Mesothelial cell of epicardium (in vitro differentiated cells): ENCODE measurements at places on chromosomes 7 and 10. TPM values are rescaled to one million over a fixed set of nuclear protein-coding genes. Genes with fewer than 3 reads are reported as not detected.

RBP3 gene
- total RNA-seq, result not detected in 3 replicates

ANKRD30A gene
- not detected in 3 replicates for total RNA-seq

MNX1 gene
- total RNA-seq, result not detected in 3 replicates

GDF2 gene
- not detected in 3 replicates for total RNA-seq

GRCh38 chr10:111077785-111078504, 1.1 kb downstream of the ADRA2A start:
- no peak for DNase-seq
- H3K27ac ChIP-seq, result peak overlapping the region; percentile 50
- H3K36me3 ChIP-seq, result no peaks in the 10 kb centered on the region
- peaks cover 16% of the 10 kb centered on the region for H3K4me1 ChIP-seq

DNA sequence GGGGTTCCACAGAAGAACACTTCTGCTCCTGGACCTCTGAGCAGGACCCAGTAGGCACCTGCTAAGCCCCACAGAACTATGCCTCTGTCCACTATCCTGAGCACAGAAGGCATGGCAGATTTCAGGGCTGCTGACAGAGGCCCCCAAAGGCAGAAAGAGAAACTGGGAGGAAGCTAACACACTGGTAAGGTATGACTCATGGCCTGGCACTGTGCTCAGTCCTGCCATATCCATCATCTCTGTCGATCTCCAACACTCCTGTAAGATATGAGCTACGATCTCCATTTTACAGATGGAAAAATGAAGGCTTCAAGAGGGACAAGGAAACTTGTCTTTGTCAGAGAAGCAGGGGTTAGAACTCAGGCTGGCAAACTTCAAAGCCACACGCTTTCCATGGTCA, 62.2 kb downstream of the GRID1 start:
- H3K4me3 ChIP-seq, result no peak overlapping the region
- H3K4me1 ChIP-seq, result no peaks in the 10 kb centered on the region
- H3K36me3 ChIP-seq, result no peaks in the 10 kb centered on the region
- no peak for DNase-seq
- no peak overlapping the region for H3K27ac ChIP-seq

DNA sequence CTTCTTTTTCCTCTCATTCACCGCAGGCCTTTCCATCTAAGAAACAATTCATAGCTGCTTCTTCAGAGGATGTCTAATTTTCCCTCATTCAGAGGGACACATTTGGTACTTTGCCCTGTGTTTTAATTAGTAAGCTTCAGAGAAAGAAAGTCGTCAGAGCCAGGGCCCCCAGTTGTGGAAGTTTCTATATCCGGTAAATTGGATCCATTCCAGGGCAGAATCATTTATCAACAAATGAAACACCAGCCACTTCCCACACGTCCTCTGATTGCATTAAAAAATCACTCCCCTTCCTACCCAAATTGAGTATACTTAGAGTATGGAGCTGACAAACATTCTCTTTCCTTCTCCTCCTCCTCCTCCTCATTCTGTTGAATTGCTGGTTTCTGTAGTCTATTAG, 205.8 kb upstream of the HDAC9 start:
- H3K4me3 ChIP-seq, result no peak overlapping the region
- no peak overlapping the region for H3K27ac ChIP-seq
- no peak for DNase-seq
- no peaks in the 10 kb centered on the region for H3K27me3 ChIP-seq
- no peaks in the 10 kb centered on the region for H3K36me3 ChIP-seq

DNA sequence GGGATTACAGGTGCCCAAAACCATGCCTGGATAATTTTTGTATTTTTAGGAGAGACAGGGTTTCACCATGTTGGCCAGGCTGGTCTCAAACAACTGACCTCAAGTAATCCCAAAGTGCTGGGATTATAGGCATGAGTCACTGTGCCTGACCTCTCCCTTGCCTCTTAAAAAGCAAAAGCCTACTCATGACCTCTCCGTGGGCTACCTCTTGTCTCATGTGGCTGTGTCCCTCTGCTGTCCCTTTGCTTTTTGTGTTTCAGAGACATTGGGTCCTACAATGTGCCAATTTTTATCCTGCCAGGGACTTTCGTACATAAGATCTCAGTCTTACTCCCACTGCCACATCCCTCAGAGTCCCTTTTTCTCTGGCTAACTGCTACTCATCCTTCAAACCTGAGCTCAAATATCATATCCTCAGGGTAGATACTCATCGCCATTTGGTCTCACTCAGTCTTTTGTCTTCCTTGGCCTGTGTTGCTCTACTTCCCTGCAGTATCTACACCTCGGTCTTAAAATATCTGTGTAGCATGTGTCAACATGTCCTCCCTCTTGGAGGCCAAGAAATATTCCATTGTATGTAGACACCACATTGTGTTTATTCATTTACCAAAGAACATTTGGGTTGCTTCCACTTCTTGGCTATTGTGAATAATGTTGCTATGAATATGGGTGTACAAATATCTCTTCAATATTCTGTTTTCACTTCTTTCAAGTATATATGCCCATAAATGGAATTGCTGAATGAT, 465.0 kb upstream of the KLF6 start:
- no peaks in the 10 kb centered on the region for H3K4me1 ChIP-seq
- DNase-seq, result no peak
- no peaks in the 10 kb centered on the region for H3K27me3 ChIP-seq
- no peak overlapping the region for H3K27ac ChIP-seq
- no peak overlapping the region for H3K4me3 ChIP-seq

GRCh38 chr10:13105184-13105583, 5.2 kb downstream of the OPTN start:
- no peaks in the 10 kb centered on the region for H3K27me3 ChIP-seq
- H3K4me1 ChIP-seq, result peaks cover 12% of the 10 kb centered on the region
- H3K4me3 ChIP-seq, result no peak overlapping the region
- no peak for DNase-seq
- peaks cover 5% of the 10 kb centered on the region for H3K36me3 ChIP-seq
- H3K27ac ChIP-seq, result no peak overlapping the region

DNA sequence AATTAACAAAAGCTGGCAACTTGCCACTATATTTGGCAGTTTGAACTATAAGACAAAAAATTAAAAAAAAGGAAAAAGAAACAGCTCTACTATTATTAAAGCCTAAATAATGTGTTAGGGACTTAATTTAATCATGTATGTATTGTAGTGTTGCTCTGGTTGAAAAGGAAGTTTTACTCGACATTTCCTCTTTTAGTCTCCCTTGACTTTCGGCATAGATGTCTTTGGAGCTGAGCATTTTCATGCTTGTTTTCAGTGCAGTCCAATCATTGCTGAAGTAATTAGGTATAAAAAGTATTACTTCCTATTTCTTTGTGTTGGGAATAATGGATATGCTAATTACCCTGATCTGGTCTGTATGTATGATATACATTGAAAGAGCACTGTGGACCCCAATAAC, 216.8 kb upstream of the KLF6 start:
- no peak for DNase-seq
- no peak overlapping the region for H3K4me3 ChIP-seq
- peaks cover 6% of the 10 kb centered on the region for H3K36me3 ChIP-seq

DNA sequence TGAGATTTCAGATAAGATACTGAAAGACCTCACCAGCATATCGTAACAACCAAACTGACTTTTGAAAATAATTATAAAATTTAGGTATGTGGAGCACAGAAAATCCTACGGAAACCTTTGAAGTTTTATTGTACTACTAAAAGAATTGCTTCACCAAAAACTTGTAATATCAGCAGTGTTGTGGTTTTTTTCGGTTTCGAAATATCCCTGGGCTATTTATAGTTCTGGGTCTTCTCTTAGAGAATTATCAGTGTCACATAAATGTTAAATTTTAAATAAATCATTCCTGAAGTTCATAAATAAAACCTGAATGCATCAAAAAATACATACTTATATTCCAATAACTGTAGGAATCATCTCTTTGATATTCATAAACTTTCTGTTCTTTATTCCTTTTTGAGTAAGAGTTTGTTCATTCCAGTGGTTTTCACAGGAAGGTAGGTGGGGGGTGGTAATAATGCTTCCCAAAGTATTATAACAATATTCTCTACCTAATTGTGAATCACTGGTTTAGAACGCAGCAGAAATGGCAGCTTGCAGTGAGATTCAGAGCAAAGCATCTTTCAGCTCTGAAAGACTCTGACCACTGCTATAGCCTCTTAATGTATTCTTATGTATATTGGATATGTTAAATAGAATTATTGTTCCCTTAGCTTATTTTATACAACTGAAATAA, 60.2 kb downstream of the ZNF277 start:
- no peaks in the 10 kb centered on the region for H3K27me3 ChIP-seq
- DNase-seq, result no peak
- peaks cover 37% of the 10 kb centered on the region for H3K4me1 ChIP-seq
- no peak overlapping the region for H3K4me3 ChIP-seq
- no peaks in the 10 kb centered on the region for H3K36me3 ChIP-seq
- no peak overlapping the region for H3K27ac ChIP-seq

DNA sequence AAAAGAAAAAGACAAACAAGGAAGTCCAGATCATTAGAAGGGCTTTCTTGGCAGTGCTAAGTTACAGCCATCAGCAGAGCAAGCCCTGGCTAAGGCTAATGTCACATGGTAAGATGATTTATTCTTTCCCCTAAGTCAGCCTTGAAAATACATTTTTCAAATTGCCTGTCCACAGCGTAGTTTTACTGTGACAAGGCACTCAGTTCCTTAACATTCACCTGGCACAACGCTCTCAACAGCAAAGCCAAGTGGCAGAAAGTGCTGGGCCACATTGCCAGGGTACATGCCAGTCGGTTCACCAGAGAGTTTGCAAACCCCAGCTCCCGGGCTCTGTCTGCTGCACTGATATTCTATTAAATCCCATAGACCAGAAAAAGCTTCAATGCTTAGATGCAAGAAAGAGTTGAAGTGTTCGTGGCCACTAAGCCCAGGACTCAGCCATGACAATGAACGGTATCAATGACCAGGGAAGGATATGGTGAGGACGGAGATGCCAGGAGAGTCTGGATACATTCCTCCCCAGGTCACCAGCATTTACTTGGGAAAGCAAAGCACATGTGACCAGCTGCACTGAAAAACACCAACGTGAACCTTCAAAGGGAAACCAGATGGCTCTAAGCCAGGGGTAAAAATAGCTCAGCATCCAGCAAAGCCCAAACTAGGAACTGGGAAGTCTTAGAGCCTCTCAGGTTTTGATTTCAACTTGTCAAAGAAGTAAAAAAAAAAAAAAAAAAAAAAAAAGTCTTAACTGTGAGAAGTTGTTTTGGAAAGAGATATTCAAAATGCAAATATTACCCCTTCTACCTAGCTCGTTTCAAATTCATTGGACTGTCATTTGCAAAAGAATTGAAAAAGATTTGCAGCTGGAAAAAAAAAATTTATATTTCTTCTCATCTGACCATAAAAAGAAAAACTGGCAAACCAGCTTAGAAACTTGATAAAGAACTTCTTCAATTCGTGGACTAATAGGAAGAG, 23.9 kb upstream of the MPP7 start:
- H3K4me1 ChIP-seq, result peaks cover 23% of the 10 kb centered on the region

DNA sequence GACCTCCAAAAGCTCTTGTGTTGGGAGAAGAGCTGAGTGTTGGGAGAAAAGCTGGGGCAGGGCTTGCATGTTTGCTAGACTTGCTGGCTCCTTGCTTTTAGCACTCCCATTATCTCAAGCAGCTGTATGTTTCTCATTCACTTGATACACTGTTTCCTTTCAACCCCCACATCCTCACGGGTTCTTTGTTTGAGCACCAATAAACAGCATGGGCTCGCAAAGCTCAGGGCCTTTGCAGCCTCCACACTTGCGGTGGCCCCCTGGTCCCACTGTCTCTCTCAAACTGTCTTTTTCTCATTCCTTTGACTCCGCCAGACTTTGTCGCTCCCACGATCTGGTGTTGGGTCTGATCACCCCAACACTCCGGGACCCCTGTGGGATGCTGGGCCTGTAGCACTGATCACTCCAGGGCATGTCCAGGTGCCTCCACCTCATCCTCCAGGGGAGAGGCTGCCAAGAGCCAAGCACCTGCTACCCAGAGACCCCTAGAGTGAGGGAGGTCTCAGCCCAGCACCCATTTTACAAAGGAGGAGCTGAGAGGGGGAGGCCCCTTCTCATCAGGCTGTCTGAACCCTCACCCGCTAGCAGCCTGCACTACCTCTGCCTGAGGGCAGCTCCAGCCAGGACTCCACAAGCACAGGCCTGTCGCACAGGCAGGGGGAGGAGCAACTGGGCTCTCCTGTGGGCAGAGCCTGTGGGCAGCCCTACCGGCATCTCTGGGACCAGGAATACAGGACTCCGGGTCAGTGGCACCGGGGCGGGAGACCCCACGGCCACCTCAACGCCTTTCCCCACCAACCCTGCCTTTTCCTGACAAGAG, 49.1 kb upstream of the MSMB start:
- H3K27ac ChIP-seq, result peak overlapping the region; percentile 83
- H3K4me3 ChIP-seq, result no peak overlapping the region
- DNase-seq, result no peak
- no peaks in the 10 kb centered on the region for H3K36me3 ChIP-seq
- peaks cover 20% of the 10 kb centered on the region for H3K4me1 ChIP-seq
- no peaks in the 10 kb centered on the region for H3K27me3 ChIP-seq
